ENCODE measurements at places on chromosomes 13 and 19. TPM values are rescaled to one million over a fixed set of nuclear protein-coding genes. Genes with fewer than 3 reads are reported as not detected.

GRCh38 chr19:49348305-49349189 is 13.3 kb downstream of the CD37 start:
- DNase-seq = no peak

DNA sequence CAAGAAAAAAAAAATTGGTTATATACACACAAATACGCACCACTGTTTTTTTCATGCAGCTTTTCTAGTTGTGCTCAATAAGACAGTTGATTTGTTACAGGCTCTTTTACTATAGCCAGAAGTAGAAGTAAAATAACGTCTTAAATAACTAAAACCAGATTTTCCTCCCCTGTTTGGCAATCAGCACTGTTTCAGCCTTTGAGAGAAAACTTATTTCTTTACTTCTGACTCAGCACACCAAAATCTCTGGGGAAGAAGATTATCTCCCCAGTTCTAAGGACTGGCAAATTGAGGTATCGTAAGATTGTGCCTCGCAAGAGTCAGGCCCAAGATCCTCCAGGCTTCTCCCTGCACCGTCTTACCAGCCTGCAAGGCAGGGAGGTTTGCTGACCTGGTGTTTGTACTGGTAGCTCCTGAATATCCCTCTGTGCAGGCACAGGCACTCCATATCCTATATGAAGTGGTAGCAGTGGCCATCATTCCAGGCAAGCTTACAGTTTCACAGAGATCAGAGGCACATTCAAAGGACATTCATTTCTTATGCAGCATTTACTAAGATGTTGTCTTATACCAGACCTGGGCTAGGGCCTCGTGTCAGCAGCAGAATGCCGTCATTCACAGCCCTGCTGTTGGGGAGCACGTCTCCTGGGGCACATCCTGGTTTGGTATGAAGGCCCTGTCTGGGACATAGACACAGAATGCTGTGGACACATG is 268.2 kb downstream of the ZNF536 start:
- peak; percentile 91 for DNase-seq

The DCLK1 gene
- 82.5 TPM for total RNA-seq

GRCh38 chr19:38252941-38253691 is 3.1 kb downstream of the PPP1R14A start:
- no peak for DNase-seq

DNA sequence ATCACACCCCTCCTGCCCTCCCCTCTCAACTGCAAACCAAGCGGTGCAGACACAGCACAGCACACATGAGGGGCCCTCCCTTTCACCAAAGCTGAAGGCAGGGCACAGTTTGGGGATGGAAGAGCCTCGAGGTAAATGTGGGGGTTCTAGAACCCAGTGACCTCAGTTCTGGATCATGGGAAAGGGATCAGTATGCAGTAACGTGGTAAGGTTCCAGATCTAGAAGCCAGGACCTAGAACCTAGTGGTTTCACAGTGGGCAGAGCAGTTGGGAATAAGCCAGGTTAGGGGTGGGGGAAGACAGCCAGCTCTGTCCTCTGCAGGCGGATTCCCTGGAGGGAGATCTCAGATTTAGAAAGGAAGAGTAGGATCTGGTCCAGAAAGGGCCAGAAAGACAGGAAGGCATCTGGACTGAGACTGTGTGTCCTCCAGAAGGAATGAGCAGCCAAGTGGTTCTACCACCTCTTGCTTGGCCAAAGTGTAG is 3.1 kb downstream of the FTL start:
- no peak for DNase-seq

DNA sequence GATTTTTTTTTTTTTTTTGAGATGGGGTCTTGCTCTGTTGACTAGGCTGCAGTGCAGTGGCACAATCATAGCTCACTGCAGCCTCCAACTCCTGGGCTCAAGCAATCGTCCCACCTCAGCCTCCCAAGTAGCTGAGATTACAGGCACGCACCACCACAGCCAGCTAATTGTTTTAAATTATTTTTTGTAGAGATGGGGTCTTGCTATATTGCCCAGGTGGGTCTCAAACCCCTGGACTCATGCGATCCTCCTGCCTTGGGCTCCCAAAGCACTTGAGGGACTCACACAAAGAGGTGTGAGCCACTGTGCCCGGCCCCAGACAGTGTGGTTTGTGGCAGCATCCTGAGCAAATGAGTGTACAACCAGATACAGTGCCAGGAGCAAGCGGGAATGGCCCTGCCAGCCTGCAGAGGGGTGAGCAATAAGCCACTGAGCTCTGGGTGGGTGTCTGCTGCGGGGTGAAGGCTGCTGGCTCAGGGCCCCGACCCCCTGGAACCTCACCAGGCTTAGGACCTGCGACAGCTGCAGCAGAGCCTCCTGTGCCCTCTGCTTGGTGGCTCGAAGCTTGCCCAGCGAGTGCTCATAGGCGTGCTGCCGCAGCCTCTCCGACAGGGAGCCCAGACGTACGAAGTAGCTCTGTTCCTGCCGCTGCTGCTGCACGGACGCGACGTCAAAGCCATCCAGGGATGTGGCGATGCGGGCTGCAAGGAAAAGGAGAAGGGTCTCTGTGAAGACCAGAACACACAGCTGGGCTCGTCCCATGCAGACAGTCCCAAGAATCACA is 15.9 kb upstream of the TICAM1 start:
- no peak for DNase-seq

GRCh38 chr13:39604756-39605155 is 1.8 kb upstream of the LHFPL6 start:
- no peak for DNase-seq

The CTXN1 gene
- 1.4 TPM for total RNA-seq

All from skin of body (tissue), 3 donors.